ENCODE measurements at places on chromosomes 12 and 14. TPM values are rescaled to one million over a fixed set of nuclear protein-coding genes. Genes with fewer than 3 reads are reported as not detected.

MYH6 gene
- 508 TPM for total RNA-seq

CMKLR1 gene
- 5.4 TPM for total RNA-seq

IQSEC3 gene
- total RNA-seq = 0.10 TPM

CDKN3 gene
- total RNA-seq = 1.2 TPM

KRT83 gene
- not detected for total RNA-seq

SSTR1 gene
- 0.33 TPM for total RNA-seq

KRT5 gene
- total RNA-seq = not detected

DIABLO gene
- total RNA-seq = 47.5 TPM

ATF1 gene
- total RNA-seq = 44.5 TPM

AP4S1 gene
- 2.9 TPM for total RNA-seq

OTX2 gene
- total RNA-seq = not detected

PEX5 gene
- total RNA-seq = 71.0 TPM

APOF gene
- 0.27 TPM for total RNA-seq

KCTD10 gene
- total RNA-seq = 11.0 TPM

GNB3 gene
- not detected for total RNA-seq

TEX52 gene
- total RNA-seq = not detected

KIF26A gene
- total RNA-seq = 0.59 TPM

CD4 gene
- 5.4 TPM for total RNA-seq

MYF5 gene
- 9.3 TPM for total RNA-seq

ACOT6 gene
- not detected for total RNA-seq

SLC6A13 gene
- 1.9 TPM for total RNA-seq

FIGNL2 gene
- 0.07 TPM for total RNA-seq

MANSC4 gene
- not detected for total RNA-seq

CD69 gene
- 0.51 TPM for total RNA-seq

RAD51B gene
- 2.4 TPM for total RNA-seq

CLEC4A gene
- total RNA-seq = not detected

CMA1 gene
- not detected for total RNA-seq

ART4 gene
- total RNA-seq = 0.44 TPM

FAM181A gene
- total RNA-seq = not detected

SMCO3 gene
- total RNA-seq = not detected

RNASE7 gene
- total RNA-seq = not detected

ZC2HC1C gene
- 5.3 TPM for total RNA-seq

GALNT8 gene
- total RNA-seq = 0.07 TPM

DPF3 gene
- total RNA-seq = 23.0 TPM

P2RX2 gene
- total RNA-seq = not detected

FGF6 gene
- total RNA-seq = not detected

KCNC2 gene
- not detected for total RNA-seq

SERPINA12 gene
- total RNA-seq = not detected

TMEM229B gene
- not detected for total RNA-seq

PTPN6 gene
- 6.9 TPM for total RNA-seq

PHC1 gene
- total RNA-seq = 33.5 TPM

JAG2 gene
- total RNA-seq = 17.9 TPM

SLC25A47 gene
- not detected for total RNA-seq

All from gastrocnemius medialis (tissue), 4 donors.